ENCODE measurements at places on chromosomes 6 and 20.

GRCh38 chr6:46760925-46761324 lies 14.2 kb downstream of the ANKRD66 start:
- no peak for DNase-seq

GRCh38 chr20:4886771-4887527 lies 114.4 kb downstream of the SLC23A2 start:
- DNase-seq, result peak; percentile 26

DNA sequence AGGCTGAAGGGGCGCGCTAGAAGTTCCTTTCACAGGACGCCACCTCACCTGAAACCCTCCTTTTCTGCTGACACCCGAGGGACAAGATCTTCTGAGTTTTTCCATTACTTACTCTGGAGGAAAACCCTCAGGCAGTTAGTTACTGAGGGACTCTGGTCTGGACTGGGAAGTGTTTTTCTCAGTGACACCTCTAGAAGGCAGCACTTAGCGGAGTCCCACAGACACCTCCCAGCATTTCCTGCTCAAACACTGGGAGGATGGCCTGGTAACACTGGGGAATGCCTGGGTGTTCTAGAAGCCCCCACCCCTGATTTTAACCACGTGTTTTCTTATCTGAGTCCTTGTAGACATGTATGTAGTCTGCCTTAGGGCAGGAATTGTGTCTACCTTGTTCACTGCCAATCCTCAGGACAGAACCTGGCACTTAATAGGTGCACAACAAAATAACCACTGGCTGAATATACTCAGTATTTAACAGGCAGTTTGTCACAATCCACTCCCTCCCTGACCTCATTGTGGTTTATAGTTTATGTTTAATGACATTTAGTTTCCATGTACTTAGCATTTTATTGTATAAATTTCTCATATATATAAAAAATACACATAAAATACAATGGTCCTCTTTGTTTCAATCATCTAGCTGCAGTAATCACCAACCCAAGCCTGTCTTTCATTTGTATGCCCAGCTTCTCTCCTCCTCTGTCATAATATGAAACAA lies 4.8 kb downstream of the GSTA3 start:
- DNase-seq, result no peak

DNA sequence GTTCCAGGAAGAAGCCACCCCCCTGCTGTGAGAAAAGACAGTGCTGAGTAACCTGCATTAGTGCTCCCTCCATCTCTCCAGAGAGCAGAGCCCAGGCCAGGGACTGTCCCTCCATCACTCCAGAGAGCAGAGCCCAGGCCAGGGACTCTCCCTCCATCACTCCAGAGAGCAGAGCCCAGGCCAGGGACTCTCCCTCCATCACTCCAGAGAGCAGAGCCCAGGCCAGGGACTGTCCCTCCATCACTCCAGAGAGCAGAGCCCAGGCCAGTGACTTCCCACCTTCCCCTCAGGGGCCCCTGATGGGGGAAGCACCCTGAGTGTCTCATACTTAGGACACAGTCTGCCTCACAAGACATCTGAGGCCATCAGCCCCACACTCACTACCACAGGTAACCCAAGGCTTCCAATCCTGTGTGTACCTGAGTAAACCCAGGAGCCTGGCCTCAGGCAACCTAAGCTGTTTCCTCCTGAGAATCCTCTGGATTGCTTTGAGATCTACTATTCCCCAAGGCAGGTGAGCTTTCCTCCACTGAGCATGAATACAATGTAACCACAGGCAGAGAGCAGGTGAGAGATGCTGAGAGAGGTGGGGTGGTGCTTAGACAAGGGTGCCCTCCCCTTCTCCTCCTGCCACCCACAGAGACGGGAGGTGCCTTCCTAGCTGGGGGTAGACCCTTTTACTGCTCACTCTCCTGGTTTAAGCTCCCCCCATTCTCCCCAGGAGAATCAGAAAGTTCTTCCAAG lies 4.9 kb downstream of the TBXT start:
- DNase-seq, result no peak

DNA sequence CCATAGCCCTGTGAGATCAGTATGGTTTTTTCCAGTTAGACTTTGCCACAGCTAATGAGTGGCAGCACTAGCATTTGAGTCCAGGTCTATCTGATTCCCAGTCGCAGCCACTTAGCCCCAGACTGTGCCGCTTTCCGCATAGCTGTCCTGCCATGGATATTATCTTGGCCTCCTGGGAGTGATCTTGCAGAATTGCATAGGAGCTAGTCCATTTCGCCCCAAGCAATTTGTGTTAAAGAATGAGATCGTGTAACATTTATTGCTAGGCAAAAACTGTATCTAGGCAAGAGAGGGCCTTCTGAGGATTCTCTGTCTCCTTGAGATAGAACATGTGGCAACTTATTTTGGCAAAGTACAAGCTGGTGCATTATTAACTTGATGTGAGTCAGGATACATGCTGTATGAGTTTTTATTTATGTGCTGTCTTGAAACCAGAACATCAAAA lies 74.2 kb downstream of the EZR start:
- no peak for DNase-seq

- no peak for DNase-seq
Observed at GRCh38 chr20:46227272-46227767, 81.0 kb downstream of the CDH22 start.

DNA sequence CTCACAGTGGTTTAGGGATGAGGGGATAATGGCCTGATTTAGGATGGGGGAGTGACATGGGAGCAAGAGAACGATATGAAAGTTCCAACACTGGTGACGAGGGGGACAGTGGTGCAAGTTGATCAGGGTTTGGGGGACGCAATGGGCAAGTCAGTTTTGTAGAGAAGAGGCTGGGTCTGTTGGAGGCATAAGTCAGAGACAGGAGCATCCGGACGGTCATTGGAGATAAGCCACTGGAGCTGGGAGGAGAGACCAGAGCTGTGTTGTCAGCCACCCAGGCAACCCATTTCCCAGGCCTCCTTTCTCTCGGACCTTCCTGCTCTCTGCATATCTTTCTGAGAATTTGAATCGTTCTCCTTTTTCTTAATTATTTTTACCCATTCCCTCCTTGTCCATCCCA lies 9.5 kb downstream of the DNPH1 start:
- no peak for DNase-seq
